Skeletal muscle cell (primary cell): ENCODE measurements at places on chromosomes 7 and 10.

- no peak for DNase-seq
These were observed 10.6 kb downstream of the CCNJ start for GRCh38 chr10:96053985-96054384.

- no peak for DNase-seq
These were observed 17.4 kb downstream of the AUTS2 start for GRCh38 chr7:69615685-69616084.

GRCh38 chr7:156892081-156892800 lies 742 bp downstream of the LMBR1 start:
- no peak for DNase-seq

GRCh38 chr7:31478721-31479120 lies 35.2 kb upstream of the ITPRID1 start:
- no peak for DNase-seq
